AG04450 (cell line): ENCODE measurements at places on chromosomes 16 and 17.

GRCh38 chr16:21279501-21279900 lies 1.4 kb upstream of the CRYM start:
- no peak for DNase-seq

DNA sequence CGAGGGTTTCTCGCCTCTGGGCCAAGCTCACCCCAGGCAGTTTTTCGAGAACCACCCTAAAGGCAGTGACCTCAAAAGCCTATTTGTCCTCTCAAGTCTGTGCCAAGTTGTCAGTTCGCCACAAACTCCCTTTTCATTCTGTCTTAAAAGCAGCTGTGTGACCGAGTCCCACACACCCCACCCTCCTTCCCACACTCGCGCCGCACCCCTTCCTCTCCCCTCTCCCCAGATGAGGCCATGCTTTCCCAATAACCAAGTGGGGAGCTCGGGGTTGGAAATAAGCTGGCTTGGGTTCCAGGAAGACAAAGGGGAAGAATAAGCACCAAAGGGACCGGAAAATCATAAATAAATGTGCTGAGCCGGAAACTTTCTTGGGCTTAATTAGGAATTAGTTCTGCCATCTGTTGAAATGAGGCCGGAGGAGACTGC lies 36.7 kb downstream of the GRIN2C start:
- DNase-seq = no peak

DNA sequence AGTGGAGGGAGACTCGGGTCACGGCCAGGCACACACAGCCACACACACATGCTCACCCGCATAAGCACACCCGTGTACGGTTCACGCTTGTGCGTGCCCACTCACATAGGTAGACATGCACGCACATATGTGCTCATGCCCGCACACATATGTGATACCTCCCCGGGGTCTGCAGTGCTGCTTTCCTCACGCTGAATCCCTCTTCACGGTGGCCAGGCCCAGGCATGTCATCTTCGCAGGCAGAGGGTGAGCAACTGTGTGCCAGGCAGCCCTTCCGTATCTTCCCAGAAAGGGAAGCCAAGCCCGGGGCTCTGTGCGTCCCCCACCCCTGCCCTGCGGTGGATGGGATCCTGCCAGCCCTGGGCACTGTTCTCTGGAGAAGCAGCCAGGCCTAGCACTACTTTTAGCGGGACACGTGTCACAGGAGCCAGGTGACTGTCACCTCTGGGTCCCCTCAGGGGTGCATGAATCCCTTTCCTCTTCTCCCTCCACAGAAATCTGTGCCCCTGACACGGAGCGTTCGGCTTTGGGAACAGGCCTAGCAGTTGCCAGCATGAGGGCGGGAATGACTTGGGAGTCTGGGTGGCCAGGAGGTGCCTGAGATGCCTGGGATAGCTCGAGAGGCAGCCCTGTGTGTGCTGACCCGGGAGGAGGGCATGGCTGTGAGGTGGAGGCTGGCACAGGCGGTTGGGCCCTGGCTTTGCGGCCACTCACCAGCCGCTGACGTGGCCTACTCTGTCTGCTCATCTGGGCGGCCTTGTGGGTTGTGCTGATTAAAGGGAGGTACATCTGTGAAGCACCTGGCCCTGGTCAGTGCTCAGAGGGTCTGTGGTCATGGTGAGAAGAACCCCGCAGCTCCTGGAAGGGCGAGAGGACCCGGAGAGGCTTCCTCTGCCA lies 47.5 kb downstream of the BAIAP2 start:
- no peak for DNase-seq

DNA sequence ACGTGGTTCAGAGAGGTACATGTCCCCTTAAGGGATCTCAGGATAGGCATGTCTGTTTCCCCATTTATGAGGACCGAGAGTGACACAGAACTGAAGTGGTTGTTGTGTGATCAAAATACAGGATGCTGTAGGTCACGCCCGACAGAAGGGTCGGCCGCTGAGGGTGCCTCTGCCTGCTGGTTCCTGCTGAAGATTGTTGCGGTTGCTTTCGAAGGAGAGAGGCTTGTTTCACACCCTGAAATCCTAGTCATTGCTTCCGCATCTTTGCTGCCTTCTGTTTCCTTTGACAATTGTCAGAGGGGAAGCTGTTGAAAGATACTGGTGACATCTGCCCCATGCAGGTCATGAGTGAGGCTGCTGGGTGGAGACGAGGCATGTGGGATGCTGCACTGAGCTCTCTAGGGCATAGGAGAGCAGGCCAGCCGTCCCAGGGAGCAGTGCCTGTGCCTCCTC lies 3.8 kb upstream of the NAT9 start:
- no peak for DNase-seq

DNA sequence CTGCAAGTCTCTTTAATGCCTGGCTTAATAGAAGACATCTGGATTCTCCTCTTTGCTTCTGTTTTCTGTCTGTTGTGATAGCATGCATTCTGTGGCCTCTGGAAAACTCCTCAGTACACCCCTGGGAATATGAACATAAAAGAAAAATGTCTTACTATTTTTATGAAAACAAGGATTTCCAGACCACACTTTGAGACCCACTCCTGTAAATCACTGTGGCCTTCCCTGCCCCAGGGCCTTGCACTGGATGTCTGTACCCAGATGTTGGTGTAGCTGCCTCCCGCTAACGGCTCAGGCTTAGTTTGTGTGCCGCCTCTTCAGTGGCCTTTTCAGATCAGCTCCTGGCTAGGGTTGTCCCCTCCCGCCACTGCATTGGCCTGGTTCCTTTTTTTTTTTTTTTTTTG lies 126.6 kb downstream of the SOCS1 start:
- no peak for DNase-seq

DNA sequence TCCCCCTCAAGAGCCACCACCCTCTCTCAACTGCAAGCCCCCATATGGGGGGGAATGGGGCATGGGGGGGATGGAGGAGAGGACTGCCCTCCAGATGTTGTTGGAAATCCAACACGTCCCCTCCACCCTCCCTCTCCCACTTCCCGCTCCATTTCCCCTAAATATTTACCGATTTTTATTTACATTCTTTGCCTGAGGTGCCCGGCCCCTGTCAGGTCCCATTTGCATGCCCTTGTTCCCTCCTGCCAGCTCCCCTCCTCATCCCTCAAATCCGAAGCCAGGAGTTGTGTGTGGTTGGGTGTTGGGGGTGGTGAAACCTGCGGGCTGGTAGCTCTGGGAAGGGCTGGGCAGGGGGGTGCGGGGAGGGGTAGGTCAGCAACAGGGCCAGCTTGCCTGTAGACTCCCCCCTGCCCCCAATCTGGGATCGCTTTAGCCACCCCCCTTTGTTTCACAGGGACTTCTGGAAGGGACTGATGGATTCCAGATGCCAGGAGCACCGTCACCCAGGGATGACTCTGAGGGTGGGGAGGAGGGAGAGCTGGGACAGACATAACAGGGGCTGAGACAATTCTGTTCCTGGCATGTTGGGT lies 39.7 kb upstream of the NGFR start:
- no peak for DNase-seq

DNA sequence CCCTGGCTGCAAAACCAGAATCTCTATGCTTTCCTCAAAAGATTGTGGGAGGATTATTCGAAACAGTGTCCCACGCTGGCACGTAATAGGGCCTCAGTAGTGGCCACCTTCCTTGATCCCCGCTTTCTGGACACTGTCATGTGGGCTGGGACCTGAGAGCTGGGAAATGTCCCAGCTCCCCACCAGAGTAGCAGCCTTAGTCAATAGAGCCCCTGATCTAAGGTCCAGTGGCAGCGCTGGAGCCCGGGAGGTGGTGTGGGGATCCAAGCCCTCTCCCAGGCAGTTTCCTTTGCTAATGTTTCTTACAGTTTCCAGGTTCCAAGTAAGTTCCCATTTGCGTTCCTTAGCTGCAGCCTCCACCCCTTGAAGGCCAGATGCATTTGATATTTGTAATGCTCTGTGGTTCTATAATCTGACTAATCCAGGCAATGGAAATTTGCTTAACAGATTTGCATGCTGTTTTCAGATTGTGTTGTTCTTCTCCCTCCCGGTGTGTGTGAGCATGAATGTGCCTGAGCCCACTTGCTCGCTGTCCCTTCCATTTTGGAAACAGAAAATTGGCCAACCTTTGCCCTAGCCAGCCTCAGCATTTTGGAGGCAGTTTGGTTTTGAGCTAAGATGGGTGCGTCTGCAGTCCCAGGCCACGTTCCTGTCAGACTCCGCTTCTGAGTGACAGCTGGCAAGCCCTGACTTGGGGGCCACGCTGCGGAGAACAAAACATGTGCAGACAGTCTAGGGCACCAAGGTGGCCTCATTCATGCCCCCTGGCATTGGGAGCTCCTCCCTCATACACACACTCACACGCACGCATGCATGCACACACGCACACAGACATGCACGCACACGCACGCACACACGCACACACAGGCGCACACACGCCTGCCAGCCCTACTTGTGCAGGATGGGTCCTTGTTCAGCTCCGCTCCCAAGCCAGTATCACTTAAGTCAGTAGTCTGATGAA lies 69.4 kb downstream of the CCDC182 start:
- no peak for DNase-seq

DNA sequence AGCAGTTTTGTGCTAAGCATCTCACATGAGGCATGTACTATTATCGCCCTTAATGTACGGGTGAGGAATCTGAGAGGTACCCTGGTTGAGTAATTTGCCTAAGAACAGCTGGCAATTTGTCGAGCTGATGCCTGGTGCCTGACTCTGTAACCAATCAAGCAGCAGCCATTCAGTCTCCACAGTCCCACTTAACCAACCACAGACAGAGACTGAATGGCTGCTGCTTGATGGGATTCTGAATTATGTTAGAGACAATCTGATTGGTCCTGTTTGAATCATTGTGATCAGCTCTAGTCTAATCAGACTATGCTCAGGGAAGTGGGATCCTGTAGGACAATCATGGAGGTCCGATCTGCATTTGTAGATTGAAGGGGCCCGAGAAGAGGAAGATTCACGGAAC lies 447.0 kb downstream of the SHISA9 start:
- no peak for DNase-seq

DNA sequence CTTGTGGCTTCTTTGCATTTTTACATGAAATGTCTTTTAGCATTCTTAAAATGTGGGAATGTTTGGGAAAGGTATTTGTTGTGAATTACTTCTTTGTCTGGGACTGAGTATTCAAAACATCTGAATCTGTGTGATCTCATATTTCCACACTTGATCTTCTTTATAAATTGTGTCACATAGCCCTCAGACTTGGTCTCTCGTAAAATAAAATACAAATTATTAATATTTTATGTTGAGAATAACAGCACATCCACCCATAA lies 81.9 kb downstream of the TUBD1 start:
- no peak for DNase-seq

GRCh38 chr17:16440901-16441629 lies 25.7 kb downstream of the TRPV2 start:
- no peak for DNase-seq

GRCh38 chr17:45225051-45225700 lies 3.5 kb downstream of the FMNL1 start:
- no peak for DNase-seq

DNA sequence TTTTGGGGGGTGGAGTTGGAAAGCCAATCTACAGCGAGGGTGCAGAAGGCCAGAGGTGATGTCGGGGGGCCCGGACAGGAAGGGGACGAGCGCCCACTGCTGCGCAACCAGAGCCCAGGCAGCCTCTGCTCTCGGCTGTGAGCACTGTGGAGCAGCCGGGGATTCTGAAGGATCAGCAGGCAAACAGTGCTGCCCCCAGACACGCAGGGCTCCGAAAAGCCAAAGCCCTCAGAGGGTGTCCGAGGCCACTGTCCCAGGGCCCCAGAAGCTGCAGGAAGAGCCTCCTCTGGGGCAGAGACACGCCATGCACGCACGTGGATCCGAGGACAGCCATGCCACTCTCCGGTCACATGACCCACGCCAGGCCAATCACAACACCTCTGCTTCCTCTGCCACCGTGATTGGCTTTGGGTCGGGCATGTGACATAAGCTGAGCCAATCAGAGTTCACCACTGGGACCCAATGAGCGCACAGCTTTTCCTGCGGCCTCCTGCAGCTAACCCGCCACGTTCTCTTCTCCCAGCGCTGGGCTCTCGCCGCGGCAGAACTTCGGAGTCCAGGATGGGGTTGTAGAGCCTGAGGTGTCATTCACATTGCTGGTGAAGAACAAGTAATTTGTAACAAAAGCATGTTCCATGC lies 40.7 kb downstream of the ACTG1 start:
- no peak for DNase-seq

DNA sequence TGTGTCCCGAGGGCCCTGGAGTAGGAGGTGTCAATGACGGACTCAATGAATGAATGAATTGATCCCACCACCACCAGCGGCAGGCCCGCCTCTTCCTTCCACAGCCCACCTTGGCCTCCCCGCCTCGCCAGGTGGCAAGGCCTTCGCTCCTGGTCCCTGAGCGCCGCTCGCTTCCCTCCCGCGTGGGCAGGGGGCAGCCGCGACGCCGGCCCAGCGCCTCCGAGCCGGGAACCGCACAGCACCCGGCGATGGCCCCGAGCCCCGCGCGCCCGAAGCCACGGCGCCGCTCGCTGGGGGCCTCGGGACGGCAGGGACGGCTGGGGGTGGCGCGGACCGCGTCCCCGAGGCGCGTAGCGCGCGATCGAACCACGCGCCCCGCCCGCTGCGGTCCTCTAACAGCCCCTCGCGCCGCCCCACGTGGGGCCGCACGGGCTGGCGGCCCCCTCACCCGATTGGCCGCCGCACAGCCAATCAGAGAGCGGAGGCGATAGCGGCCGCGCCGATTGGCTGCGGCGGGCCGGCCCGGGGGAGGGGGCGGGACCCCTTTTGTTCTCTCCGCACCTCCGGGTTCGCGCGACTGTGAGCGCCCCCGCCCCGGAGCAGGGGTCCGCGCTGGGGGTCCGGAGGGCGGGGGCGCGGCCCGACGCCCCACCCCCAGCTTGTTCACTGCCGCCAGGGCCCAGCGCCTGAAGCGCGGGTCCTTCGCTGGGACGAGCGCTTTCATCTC lies 31.4 kb downstream of the ACTG1 start:
- DNase-seq = no peak

DNA sequence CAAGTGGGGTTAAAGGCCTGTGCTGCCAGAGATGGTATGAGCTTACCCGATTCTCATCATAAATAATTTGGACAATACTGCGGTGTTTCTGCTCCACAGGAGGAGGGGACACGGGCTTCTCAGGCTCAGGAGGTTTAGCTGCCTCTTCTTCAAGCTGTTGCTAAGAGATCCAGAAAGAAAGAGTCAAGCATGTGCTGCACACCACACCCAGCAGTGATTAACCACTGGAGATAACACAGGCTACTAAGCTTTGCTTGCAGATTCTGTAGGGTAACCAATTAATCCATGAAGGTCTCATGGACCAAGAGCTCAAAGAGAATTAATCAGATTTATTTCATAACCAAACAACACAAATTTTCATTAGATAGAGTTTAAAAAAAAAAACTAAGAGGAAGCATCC lies 56.6 kb downstream of the NCOR1 start:
- no peak for DNase-seq

- no peak for DNase-seq
These were observed 35.3 kb downstream of the HIC1 start for GRCh38 chr17:2090210-2090641.

DNA sequence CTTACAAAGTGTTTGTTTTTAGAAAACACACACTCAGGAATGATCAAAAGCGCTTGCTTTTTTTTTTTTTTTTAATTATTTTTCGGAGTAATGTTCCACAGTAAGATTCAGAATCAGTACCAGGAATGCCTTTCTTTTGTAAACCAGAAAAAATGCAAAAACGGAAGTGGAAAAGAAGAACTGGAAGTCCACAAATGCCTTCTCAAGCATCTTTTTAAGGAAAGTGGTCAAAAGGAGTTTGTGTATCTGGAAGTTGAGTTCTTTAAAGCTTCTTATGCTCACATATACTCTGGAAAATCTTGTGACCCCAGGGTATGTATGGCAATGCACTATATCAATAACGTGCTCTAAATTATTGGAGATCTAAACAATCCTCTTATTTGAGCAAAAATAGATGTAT lies 126.0 kb downstream of the ABCA8 start:
- DNase-seq = no peak
